ENCODE measurements at places on chromosomes 7 and 10. TPM values are rescaled to one million over a fixed set of nuclear protein-coding genes. Genes with fewer than 3 reads are reported as not detected.
A peak's percentile ranks its signal among the peaks of the same experiment; 100 is the strongest.

The LIPK gene
- not detected for total RNA-seq

The KLHL7 gene
- total RNA-seq: 44.5 TPM

- no peak for DNase-seq
These were observed 599.7 kb downstream of the KCNMA1 start for GRCh38 chr10:77037735-77038403.

The KCNIP2 gene
- total RNA-seq: 1.4 TPM

GRCh38 chr10:13373644-13374043 is 25.6 kb upstream of the SEPHS1 start:
- no peak for DNase-seq

The AGAP9 gene
- total RNA-seq: 8.3 TPM

DNA sequence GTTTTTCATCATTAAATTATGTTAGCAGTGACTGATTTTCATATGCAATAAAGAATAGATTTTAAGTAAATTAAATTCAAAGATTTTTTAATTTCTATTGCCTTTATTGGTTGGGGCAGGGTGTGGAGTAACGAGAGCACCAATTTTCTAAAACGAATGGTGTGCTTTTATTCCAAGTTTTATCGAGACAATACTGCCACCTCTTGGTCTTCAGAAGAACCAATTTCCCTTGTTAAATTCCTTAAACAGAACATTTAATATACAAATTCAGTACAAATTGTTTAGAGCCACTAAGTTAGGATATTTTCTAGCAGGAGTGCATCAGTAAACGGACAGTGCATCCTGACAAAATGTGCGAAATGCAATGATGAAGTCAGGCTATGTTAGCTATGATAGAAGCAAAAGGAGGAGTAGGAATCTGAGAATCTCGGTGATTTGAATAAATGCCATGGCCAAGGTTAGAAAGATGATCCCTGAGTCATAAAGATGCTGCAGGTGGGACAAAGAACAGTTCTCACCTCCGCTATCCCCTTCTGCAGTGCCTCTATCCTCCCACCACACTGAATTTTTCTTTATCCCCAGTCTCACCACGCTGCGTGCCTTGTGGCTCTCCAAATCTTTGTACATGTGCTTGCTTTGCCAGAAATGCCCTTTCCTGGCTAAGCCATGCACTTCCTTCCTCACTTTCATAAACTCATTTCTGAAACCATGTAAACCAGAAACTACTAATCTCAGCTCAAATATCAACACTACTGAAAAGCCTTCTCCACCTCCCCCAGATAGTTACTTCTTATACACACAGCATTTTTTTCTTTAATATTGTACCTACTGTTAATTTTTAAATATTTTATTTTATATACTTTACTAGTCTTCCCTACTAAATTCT is 31.9 kb upstream of the AGBL3 start:
- DNase-seq: no peak

GRCh38 chr7:131325179-131325840 is 2.4 kb upstream of the MKLN1 start:
- peak; percentile 14 for DNase-seq

GRCh38 chr10:60762554-60762953 is 15.7 kb upstream of the CDK1 start:
- DNase-seq: no peak

DNA sequence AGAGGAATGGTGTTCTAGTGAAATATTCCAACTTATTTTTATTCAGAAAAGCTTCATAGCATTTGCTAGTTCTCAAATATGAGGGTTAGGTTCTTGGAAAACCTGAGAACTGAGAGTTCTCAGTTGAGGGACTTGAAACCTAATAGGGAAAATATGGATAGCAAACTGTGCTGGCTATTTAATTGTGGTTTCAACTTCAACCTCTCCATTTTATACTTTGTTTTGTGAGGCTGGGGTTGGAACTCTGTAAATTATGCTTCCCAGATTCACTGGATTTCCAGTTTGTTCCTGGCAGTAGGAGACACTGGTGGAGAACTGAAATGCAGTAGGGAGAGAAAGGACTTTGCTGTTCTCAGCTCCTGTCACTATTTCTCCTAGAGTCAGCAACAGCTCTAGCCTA is 52.7 kb downstream of the CDK14 start:
- peak; percentile 43 for DNase-seq

GRCh38 chr10:114485696-114486400 is 81.5 kb upstream of the AFAP1L2 start:
- no peak for DNase-seq

DNA sequence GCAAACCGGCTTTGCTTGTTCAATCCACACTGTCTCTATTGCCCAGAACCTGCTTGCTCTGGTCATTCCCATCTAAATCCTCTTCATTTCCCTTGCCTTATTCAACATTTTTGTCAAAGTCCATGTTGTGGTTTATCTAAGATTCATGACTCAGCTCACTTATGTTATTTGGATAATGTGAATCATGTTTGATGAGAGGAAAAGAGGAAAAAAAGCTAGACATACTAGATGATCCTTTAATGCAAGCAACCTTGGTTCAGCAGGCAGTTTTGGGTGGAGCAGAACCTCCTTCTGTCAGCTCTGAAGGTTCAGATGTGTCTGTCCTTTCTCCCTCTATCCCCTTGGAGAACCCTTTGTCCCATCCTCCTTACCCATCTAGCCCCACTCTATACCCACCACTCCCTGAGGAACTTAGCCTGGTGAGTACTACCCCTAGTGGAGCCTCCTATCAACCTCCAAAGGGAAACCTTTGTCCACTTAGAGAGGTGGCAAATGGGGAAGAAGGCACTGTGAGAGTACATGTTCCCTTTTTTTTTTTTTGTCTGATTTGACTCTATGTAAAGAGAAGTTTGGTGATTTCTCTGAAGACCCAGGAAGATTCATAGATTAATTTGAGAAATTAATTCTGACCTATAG is 2.1 kb upstream of the SAMD9L start:
- DNase-seq: no peak

The FAM131B gene
- total RNA-seq: 1.2 TPM

- peak; percentile 64 for DNase-seq
These were observed 50.5 kb downstream of the CPVL start for GRCh38 chr7:29095631-29096445.

The ZNF727 gene
- total RNA-seq: 0.29 TPM

- no peak for DNase-seq
These were observed 39.2 kb upstream of the DNAJC1 start for GRCh38 chr10:22042557-22043326.

GRCh38 chr7:25812086-25812850 is 339.7 kb upstream of the NFE2L3 start:
- DNase-seq: no peak

The MTERF1 gene
- 13.6 TPM for total RNA-seq

The C7orf33 gene
- total RNA-seq: not detected

DNA sequence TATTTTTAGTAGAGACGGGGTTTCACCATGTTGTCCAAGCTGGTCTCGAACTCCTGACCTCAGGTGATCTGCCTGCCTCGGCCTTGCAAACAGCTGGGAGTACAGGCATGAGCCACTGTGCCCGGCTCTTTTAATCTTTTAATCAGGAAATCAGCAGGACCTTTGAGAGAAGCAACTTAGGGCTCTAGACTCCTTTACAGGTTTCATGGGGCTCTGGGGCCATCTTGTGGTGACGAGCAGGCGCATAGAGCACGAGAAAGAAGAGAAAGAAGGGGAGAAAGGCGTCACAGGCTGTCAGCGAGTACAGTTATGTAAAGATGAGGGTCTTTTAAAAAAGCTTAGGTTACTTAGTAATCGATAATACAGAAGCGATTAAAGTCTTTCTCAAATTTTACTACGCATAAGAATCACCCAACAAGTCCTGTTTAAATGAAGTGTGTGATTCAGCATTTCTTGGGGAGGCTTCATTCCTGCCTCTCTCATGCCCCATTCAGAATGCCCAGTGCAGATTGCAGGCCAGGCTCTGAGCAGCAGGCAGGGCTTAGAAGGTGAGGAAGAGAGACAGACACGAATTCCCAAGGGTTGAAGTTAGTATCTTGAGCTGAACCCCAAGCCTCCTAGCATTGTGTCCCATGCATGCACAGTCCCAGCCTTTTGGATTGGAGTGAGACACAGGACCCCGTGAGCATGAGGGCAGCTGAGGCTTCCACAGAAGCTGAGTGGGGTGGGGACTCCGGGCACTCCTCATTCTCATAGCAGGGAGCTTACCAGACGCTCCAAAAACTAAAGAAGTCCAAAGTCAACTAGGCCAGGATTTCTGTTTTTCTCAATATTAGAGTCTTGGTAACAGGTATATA is 23.6 kb upstream of the PFKP start:
- peak; percentile 95 for DNase-seq

The DYNC1I1 gene
- 2.2 TPM for total RNA-seq

Data from osteoblast (primary cell).